Hematopoietic multipotent progenitor cell treated with erythropoietin and hydrocortisone succinate and interleukin-3 and kit ligand, for 17 days (in vitro differentiated cells): ENCODE measurements at places on chromosomes 1 and 21.

DNA sequence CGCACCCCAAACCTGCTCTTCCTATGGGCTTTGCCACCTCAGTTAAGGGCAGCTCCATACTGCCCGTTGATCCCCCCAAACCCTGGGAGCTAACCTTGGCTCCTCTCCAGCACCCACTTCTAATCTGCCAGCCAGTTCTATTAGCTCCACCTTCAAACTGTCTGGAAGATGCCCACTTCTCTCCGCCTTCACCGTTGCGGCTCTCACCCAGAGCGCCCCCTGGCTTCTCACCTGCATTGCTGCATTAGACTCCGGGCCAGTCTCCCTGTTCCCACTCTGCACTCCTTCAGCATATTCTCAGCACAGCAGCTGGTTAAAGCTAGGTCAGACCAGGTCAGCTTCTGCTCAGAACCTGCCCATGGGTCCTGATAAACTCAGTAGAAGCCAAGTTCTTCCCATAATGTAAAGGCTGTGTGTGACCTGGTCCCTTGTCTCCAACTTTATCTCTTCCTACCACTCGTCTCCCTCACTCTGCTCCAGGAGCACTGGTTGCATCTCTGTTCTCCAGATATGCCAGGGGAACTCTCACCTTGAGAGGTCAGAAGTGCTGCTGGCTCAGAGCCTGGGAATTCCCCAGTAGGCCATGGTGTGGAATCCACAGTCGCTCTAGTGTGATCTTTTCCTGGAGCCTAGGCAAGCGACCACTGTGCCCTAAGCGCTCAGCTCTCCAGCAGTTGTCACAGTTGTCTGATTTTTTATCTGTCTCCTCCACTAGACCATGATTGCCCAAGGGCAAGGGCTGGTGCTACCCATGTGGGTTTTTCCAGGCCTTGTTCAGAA is 150.3 kb downstream of the HMGB4 start:
- DNase-seq: no peak

DNA sequence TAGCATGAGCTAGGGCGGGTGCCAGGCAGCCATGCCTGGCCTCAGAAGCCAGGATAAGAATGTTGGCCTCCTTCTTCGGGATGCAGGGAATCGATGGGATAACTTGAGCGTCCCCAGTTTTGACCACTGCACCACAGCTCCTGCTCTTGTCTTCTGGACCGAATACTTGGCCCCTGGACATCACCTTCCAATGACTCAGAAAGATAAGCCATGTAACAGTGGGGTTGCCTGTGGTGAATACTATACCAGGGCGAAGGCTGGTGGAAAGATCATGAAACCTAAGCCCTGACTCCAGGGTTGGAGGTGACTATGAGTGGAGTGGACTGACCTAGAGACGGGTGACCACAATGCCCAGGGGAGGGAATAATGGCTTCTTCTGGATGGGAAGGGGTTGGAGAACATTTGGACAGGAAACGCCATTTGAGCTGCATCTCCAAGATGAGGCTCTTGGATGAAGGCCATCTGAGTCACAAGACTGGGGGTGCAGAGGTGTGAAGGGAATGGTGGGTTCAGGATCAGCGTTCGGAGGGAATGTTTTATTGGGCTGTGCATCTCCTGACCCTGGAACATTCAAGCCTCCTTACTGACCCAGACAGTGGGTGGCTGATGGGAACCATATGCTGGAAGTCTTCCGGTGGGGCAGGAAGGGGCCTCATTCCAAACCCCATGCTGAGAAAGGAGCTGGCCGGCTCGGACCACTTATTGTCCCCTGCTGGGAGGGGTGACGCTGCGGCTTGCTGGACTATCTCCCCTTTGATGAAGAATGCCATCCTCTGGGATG is 18.5 kb upstream of the KCNE2 start:
- no peak for DNase-seq

- no peak for DNase-seq
These were observed 142.1 kb upstream of the WNT4 start for GRCh38 chr1:22284906-22285548.

- no peak for DNase-seq
These were observed 5.4 kb upstream of the KLHDC7A start for GRCh38 chr1:18475234-18475905.

GRCh38 chr1:162678439-162678838 is 46.2 kb downstream of the DDR2 start:
- no peak for DNase-seq

DNA sequence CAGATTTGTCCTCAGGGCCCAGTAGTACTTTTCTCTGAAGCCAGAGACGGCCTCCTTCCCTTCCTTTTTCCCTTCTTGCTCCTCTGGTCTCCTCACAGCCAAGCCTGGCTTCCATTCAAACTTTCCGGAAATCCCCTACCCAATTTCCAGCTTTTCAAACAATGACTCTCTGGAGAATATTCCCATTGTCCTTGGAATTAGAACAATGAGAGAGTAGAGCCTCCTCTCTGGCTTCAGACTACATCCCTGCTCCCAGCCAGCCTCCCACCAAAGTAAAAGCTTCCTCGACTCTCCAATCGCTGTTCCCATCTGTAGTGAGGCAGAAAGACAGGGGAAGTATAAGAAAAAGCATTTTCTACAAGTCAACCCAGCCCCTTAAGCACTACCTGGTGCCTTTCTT is 77.7 kb upstream of the SOX13 start:
- DNase-seq: no peak

GRCh38 chr1:108075055-108075454 is 110.1 kb upstream of the VAV3 start:
- no peak for DNase-seq

DNA sequence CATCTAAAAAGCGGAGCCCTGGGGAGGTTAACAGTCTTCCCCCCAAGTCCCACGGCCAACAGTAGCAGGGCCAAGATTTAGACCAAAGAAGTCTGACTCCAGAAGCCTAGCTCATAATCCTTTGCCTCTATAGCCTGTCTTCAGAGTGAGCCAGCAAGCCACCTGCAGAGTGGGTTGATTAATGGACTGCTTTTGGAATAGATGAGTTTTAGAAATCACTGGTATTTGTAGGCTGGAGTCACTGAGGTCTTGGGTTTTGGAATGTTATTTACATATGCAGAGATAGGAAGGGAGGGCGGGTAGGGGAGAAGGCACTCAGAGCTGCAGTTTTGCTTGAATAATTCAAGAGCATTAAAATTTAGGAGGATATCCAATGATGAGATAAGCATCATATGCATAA is 90.8 kb upstream of the L1TD1 start:
- no peak for DNase-seq

DNA sequence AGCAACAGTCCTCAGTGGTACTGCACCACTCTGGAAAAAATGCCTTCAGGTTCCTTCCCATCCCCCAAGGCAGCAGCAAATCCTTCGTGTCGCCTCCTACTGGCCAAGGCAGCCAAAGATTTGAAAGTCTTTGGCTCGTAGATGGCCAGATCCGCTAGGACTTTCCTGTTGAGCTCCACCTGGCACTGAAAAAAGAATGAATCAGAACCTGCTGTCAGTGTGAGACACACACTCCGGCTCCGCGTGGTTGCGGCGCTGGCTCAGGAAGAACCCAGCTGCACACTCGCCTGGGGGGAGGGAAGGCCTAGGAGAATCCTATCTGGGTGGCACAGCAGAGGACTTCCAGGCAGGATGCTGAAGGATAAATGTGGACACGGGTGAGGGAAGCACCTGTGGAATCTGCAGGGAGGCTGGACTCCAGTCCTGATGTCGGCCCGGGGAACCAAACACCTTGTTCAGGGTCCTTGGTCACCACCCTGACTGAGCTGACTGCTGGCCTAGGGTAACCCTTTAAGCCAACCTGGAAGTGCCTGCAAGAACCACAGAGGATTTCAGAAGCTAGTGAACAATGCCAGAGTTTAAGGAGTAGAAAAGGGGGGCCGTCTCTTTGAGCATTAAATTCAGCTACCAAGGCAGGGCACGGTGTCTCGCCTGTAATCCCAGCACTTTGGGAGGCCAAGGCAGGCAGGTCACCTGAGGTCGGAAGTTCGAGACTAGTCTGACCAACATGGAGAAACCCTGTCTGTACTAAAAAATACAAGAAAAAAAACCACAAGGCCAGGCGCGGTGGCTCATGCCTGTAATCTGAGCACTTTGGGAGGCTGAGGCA is 3.2 kb upstream of the CCNL2 start:
- peak; percentile 13 for DNase-seq

DNA sequence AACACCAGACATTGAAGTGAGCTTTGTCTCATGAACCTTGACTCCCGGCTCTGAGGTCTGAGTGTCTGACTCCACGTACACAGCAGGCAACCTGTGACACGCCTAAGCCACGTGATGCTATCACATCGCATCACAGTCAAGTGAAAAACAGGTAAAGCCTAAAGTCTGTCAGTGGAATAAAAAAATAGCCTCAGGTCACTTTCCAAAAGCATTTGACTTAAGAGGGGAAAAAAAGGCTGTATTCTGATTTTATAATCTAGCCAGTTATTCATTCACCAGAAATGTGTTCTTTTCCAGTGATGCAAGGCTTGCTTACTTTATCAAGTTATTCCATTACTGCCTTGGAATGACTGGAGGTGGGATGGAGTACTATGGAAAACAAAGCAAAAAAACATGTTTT is 163.2 kb upstream of the HMCN1 start:
- no peak for DNase-seq

DNA sequence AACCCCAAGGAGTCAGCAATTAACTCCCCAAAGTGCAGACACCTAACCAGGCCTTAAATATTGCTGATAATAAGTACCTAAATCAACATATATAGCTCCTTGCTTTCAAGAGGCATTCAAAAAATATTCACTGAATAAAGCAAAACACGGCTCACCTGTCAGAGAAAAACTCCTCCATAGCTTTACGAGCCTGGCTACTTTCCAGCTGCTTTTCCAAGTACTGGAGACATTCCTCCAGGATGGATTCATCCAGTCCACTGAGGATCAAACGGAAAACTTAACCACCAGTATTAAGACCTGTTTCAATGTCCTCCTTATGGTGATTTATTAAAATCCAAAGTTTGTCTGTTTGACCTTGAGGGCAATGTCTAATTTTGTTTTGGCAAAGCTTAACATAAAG is 44.6 kb downstream of the UBR4 start:
- DNase-seq: no peak

DNA sequence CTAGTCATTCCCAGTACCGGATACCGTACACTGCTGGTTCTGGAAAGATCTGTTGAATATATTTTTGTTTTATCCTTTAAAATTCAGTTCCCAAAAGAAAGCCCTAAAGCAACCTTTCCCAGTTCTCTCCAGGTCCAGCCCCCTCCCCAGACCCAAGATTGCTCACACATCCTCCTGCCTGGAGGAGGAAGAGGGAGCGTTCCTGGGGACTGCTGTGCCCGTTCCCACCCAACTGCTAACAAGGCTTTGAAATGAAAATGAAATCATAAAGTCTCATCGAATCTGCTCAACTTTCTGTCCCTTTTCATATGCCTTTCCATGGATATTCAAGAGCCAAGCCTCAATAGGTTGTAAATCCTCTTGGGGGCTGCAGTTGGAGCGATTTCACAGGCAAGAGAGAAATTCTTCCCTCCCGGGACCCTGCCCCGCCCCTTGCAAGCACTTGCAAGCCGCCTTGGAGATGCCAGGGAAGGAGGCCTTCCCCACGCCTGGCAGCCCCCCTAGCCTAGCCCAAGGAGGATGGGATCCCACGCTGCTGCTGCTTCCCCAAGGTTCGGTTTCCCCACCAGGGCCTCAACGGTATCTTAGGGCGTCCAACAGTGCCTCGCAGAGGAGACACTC is 113.2 kb upstream of the CACHD1 start:
- DNase-seq: no peak

DNA sequence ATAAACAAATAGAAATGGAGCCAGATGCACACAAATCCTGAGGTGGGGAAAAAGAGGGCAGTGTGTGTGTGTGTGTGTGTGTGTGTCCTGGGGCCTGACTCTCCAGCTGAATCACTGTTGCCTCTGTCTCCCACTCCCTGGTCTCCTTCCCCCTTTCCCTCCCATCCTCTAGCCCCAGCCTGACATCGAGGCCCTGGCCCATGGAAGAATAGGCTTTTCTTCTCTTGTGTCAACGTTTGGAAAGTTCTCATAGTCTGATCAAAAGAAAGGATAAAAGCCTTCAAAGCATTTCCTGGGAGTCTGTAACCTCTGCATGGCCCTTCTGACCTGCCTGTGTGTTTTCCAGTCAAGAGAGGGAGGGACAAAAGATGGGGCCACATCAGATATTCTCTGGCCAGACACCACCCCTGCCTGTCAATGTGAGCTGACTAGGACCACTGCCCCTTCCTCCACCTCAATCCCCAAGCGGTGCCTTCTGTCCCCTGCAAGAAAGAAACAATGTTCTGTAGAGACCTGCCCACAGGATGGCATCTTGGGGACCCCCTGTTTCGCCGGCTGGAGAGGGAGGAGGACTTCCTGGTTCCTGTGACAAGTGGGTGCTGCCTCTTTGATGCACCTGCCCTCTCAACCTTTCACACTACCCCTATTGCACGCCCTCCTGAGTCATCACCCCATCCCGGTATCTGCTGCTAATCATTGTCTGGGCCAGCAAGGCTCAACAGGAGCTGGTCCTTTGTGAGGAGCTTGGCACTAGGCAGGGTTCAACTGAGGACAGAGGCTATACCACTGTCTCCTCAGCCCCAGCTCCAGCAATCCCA is 16.2 kb downstream of the KCNJ10 start:
- no peak for DNase-seq

GRCh38 chr1:40984531-40984930 is 5.0 kb downstream of the CTPS1 start:
- no peak for DNase-seq

DNA sequence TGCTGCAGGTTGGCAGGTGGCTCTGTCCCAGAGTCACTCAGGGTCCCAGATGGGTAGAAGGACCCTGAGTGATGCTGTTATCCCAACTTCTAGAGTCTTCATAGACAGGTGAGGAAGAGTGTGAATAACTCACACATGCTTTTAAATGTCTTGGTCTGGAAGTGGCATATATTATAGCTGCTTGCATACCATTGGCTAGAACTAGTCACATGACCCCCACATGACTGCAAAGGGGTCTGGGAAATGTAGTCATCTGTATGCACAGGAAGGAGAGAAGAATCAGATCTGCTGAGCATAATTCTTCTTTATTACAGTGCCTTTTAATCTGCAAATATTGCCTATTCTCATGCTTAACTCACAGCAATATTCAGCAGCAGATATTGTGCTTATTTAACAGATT is 28.2 kb upstream of the KLHDC7A start:
- DNase-seq: no peak

GRCh38 chr1:32892368-32893197 is 6.3 kb downstream of the HPCA start:
- no peak for DNase-seq

DNA sequence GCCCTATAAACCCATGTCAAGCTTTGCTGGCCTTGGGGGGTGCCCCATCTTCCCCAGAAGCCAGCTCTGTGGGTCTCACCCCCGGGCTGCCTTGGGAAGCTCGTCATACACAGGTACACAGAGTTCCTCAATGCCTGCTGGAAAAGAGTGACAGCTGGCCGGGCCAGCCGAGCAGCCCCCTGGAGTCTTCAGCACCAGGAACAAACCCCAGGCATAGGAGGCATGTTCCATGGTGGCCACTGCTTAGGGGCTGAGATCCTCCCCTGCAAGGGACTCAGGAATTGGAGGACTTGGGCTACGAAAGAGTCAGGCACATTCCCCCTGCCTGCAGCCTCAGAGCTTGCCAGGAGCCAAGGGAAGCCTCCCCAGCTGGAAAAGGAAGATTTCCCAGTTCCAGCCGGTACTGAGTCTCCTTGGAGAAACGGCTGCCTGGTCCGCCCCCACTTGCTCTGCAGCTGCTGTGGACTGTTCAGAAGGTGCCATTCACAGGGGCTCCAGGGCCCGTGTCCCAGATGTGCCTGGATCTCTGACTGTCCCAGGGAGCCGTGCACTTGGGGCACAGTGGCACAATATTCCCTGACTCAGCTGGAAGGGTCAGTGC is 89.5 kb downstream of the STUM start:
- no peak for DNase-seq
